Mucosa of gallbladder (tissue), 1 donor: ENCODE measurements at places on chromosomes 5 and 9.

- DNase-seq: no peak
These were observed 71.9 kb downstream of the ZNF354C start for GRCh38 chr5:179131886-179132585.

GRCh38 chr5:72228960-72229359, 91.1 kb downstream of the MRPS27 start:
- no peak for DNase-seq

GRCh38 chr9:130266236-130267098, 907 bp downstream of the HMCN2 start:
- no peak for DNase-seq

DNA sequence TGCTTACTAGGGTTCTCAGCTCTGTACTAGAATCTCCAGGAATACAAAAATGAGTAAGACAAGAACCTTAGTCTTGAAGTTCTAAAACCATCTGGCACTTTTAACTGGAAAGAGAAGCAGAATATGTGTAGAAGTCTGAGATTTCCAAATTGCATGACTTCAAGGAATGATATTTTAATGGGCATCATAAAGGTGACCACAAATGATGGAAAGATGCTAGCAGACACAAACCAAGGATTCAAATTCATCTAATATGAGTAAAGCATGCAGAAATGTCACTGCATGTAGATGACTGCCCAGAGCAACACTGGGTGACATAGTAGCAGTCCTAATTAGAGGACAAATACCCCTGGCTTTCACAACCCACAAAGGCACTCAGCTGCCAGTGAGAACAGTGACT, 117.2 kb downstream of the RPS23 start:
- DNase-seq: no peak

- DNase-seq: no peak
These were observed 69.7 kb upstream of the SH3GL2 start for GRCh38 chr9:17509151-17509550.

DNA sequence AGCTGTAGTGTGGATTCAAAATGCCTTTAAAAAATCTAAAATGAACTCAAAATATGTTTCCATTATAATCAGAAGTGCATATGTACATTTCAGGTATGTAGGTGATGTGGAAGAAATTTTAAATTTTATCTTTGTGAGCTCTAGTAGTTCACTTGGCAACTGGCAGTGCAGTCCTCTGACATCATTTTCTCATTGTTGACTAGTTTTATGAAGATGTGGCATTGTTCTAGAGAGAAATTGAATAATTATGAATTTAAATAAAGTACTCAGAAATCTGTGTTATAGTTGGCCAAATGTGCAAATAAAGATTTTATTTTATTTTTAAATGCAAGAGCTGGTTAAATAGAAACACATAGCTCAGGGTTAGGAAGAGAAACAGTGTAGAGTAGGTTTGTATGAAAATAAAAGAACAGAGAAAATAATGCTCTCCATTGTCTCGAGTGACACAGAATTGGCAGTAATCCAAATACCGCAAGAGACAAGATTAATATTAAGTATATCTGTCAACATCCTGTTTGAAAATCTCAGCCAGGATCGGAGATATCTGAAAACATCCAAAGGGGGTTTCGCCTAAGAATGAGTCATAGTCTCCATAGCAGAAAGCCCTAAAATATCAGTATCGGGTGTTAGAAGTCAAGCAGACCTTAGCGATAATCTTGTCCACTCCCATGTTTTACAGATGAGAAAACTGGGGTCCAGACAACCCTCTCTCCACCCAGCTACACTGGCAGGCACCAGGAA, 189.4 kb downstream of the CCDC192 start:
- no peak for DNase-seq

DNA sequence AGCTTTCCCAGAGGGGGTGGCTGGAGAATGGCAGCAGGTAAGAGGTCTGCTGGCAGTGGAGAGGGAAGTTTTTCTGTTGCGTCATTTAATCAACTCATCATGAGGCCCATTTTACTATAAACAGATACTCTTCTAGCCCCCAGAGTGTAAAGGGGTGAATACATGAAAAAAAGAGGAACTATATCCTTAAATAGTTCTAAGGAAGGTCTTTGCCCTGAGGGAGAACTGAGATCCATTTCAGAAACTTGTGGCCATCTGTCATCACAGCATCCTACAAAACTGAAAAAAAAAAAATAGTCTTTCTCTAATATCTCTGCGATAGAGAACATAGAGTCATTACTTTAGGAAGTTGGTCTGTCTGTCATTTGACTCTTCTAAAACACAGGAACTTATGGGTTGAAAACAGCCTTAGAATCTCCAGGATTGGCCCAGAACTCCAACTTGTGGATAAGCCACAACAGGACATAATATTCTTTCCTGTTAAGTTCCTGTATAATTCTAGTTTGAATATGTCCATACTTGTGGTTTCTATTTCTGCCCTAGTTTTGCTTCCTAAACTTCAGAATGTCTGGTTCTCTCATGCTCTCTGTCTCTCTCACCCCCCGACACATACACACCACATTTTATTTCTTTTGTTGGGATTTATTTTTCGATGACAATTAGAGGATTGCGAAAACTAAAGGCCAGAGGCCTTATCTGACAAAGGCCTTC, 238.5 kb upstream of the PIK3R1 start:
- no peak for DNase-seq

DNA sequence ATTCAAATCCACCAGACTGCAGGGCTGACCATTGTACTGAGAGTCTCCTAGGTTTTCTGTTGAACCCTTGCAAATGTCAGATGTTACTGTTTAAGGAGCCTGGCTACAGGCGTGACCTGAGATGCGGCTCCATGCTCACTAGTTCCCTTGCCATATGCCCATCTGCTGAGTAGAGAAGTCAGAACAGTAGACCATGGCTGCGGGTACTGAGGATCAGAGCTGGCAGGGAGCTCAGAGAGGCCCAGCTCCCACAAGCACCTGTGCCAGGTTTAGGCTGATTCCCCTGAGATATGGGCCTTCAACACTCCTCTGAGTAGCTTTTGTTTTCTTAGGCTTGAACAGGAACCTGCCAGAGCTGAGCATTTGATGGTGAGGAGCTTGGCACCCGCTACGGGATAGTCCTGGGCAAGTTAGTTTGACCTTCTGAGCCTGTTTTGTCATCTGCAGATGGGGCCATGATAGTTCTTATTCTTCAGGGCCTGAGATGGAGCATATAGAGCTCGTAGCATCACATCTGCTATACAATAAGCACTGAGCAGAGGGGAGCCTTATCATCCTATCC, 83.7 kb downstream of the BOD1 start:
- no peak for DNase-seq

DNA sequence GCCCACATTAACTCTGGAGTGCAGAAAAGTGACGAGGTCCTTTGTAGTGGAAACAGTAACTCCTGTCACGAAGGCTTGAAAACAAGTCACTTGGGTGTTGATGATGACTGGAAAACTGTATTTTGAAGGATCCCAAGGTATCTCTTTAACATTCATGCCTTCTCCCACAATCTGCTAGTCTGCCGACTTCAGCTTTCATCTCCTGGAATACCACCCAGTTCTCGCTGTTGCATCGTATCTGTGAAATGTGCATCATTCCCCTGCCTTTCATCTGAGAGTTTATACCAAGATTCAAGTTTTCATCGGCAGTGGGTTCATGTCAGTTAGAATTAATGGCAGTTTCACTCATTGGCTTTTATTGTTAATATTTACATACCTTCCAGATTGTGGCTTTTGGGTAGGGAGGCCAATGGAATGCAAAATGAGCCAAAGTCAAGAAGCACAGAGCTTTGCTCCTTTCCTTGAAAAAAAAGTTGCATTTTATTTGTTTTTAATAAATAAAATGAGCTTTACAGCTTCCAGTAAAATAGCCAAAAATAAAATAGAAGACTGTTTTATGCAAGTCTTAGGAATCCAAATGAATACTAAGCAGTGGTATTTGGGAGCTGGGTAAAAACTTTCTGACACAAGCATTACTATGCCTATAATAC, 575.2 kb upstream of the WWC1 start:
- no peak for DNase-seq

GRCh38 chr5:154193283-154193682, 2.8 kb downstream of the GALNT10 start:
- no peak for DNase-seq

DNA sequence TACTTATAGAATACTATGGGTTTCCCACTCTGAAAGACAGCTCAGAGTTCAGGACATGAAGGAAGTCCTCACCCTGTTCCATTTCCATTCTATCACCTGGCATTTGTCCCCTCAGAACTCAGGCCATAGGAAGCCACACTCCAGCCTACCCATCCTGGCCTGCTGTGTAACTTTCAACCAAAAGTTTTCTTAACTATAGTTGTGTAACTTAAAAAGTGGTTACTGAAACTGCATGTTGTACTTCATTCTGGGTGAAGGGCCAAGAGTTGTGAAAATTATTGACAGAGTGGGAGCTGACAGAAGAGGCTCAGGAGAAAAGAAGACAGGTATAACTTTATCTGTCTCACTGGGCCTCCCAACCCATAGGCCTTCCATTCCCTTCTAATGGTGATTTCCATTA, 212.5 kb downstream of the RAB3C start:
- DNase-seq: no peak

DNA sequence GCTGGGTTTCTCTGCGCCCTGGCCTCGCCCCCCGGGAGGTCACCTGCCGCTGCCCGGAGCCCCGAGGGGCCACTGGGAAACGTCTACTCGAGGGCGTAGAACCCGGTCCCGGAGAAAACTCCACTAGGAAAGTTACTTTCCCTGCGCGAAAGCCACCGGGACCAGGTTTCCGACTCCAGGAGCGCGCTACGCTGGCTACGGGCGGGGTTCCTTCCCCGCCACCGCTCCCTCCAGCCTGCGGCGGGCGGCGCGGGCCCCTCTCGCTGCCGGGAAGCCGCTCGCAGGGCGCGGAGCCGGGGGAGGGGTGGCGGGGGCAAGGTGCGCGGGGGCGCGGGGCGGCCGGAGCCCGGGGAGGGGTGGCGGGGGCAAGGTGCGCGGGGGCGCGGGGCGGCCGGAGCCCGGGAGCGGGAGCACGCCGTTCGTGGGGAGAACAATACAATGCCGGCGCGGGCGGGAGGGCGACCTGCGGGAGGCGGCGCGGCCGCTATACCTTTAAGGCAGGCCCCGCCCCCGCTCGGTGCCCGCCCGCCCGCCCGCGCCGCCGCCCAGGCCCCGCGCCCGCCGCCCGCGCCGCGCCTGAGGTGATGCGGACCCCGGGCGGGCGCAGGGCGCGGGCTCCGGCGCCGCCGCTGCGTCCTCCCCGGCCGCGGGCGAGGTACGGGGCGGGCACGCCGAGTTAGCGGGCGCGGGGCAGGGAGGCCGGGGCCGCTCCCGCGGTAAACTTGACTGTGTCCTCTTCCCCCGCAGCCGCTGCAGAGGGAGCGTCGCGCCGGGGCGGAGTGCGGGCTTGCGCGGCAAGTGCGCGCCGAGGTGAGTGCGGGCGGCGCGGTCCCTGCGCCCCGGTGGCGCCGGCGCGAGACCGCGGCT, 278.1 kb downstream of the AOPEP start:
- DNase-seq: no peak

DNA sequence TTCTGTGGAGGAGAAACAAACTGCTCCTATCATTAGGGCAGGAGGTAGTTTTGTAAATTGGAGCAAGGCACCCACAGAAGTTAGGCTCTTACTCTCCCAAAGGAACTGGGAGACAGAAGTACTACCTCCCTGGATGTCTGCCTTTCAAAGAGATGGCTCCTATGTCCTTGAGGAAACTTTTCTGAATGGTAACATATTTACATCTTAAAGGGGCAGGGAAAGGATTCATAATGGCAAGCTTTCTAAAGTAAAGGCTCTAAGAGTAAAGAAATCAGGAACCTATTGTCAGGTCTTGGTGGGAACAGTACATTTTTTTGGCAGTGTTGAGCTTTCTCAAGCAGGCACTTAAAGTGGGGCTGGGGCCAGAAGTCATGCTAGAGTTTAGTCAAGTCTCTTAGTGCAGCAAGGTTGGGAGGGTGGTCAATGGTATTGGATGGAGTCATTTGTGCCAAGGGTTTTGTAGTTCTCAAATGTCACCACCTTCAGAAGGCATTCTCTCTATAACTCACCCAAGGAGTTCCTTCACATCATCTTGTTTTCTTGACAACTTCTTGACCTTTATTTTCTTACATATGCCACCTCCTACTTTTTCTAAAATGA, 26.3 kb upstream of the NDFIP1 start:
- DNase-seq: no peak

- DNase-seq: no peak
These were observed 26.6 kb upstream of the CD180 start for GRCh38 chr5:67223211-67223610.

GRCh38 chr5:138402640-138403039, 36.2 kb upstream of the REEP2 start:
- no peak for DNase-seq

DNA sequence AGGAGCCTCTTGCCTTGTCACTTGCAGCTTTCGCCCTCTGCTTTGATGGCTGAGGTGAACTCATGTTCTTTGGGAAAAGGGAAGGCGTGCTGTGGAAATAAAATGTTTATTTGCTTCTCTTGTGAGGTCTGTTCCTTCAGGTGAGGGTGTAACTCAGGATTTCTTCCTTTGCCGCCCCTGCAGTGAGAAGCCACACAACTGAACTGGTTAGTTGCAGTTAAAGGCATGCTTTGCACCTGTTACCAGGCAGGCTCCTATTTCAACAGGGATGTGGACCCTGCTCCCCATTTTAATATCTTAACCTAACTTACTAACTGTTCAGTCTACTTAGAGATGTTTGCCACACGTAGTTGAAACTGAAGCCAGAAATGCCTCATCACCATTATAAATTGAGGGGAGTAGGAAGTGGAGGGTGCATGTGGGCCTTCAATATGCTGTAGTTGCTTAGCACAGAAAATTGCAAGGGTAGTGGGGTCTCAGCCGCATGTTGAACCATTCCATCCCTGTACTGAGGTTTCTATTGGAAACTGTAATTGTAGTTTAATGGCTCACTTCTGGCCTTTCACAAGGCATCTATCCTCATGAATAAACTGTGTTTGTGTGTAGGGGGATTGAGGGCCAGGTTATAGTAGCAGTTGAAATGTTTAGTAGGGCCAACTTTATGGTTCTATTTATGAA, 7.9 kb downstream of the RACK1 start:
- DNase-seq: no peak

GRCh38 chr9:97430316-97431043, 18.6 kb downstream of the TDRD7 start:
- no peak for DNase-seq
